Esophagus muscularis mucosa (tissue), 4 donors: ENCODE measurements at places on chromosomes 5 and 9. TPM values are rescaled to one million over a fixed set of nuclear protein-coding genes. Genes with fewer than 3 reads are reported as not detected.

LRRC19 gene
- not detected for total RNA-seq

STOM gene
- total RNA-seq, result 250 TPM

CLK4 gene
- total RNA-seq, result 16.7 TPM

DCP2 gene
- 26.7 TPM for total RNA-seq

TRIM36 gene
- 2.6 TPM for total RNA-seq

PDZD2 gene
- 12.9 TPM for total RNA-seq

CNTNAP3 gene
- 57.0 TPM for total RNA-seq

CDKN2A gene
- total RNA-seq, result 3.1 TPM

CDC20B gene
- total RNA-seq, result not detected

NR5A1 gene
- not detected for total RNA-seq

CARD9 gene
- total RNA-seq, result 1.7 TPM

GZMA gene
- total RNA-seq, result 0.42 TPM

MARCOL gene
- not detected for total RNA-seq

OR1Q1 gene
- not detected for total RNA-seq

- no peak overlapping the region for H3K27ac ChIP-seq
- H3K4me1 ChIP-seq, result no peaks in the 10 kb centered on the region
- no peak for DNase-seq
- no peaks in the 10 kb centered on the region for H3K36me3 ChIP-seq
These were observed 1974.1 kb upstream of the NUDT12 start for GRCh38 chr5:105536675-105537074.

DNA sequence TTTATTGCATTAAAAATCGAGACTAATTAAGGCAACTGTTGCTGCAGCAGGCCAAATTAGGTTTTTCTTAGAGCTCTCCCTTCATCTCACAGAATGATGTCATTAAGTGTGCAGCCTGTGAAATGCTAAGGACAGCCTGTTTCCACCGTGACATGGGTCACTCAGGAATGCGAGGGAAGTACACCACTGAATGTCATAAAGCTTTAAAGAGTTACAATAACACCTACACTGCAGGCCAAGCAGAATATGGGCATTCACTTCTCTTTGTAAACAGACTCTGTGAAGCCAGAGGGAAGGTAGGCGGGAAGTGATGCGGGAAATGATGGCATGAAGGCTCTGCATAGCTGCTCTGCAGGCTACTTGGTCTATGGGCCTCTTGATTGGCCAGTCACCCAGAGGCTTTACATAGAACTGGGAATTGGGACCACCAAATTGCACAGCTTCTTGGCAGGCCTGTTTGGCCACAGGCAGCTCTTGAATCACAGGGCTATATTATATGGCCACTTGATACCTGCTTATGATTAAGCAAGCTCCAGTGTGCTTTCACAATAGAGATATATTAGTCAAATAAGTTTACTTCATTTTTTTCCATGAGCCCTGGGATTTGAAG lies 28.4 kb upstream of the AOPEP start:
- no peaks in the 10 kb centered on the region for H3K4me1 ChIP-seq
- H3K36me3 ChIP-seq, result no peaks in the 10 kb centered on the region
- no peak overlapping the region for H3K4me3 ChIP-seq
- DNase-seq, result no peak
- no peak overlapping the region for H3K27ac ChIP-seq
- H3K27me3 ChIP-seq, result no peaks in the 10 kb centered on the region

- no peak overlapping the region for H3K4me3 ChIP-seq
- no peaks in the 10 kb centered on the region for H3K36me3 ChIP-seq
- no peaks in the 10 kb centered on the region for H3K27me3 ChIP-seq
These were observed 79.4 kb upstream of the SAP30L start for GRCh38 chr5:154366353-154366752.

DNA sequence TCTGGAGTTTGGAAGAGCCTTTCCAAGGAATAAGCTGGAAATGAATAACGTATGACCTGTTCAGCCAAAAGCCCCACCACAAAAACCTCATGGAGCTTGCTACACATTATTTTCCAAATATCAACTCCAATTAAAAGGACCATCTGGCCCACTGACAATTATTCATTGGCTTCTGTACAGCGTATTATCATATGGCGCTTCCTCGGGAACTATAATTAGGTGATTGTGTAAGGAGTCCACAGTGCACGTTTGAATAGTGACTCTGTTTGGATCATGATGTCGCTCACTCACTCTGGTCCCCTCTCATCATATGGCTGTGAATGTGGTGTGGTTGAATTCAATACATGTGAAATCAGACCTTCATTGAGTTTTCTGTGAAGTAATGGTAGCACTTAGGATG lies 52.1 kb downstream of the GDNF start:
- no peaks in the 10 kb centered on the region for H3K27me3 ChIP-seq
- peaks cover 6% of the 10 kb centered on the region for H3K4me1 ChIP-seq
- H3K4me3 ChIP-seq, result no peak overlapping the region
- no peak overlapping the region for H3K27ac ChIP-seq
- H3K36me3 ChIP-seq, result no peaks in the 10 kb centered on the region

GRCh38 chr5:55966284-55966683 lies 28.5 kb downstream of the IL6ST start:
- H3K27ac ChIP-seq, result no peak overlapping the region
- H3K27me3 ChIP-seq, result no peaks in the 10 kb centered on the region
- H3K4me1 ChIP-seq, result peaks cover 26% of the 10 kb centered on the region
- peaks cover 16% of the 10 kb centered on the region for H3K36me3 ChIP-seq
- no peak for DNase-seq

DNA sequence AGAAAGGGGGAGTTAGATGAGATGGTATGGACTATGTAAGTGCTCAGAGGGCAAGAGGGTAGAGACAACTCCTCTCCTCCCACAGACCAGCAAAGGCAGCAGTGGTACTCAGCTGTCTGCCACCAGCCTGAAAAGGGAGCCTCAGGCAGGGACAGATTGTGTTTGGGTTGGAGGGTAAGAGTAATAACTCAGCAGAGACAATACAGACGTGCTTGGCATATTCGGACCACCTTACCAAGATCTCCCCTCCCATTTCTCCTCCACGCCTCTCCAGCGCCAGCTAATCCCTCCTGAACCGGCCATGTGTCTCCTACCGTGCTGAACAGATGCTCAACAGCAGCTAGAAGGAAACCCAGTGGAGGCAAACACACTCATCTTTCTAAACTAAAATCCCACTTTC lies 180.8 kb downstream of the ASTN2 start:
- DNase-seq, result no peak
- H3K4me3 ChIP-seq, result no peak overlapping the region
- H3K27me3 ChIP-seq, result no peaks in the 10 kb centered on the region

GRCh38 chr9:19146441-19147024 lies 19.2 kb upstream of the PLIN2 start:
- no peaks in the 10 kb centered on the region for H3K27me3 ChIP-seq
- no peak overlapping the region for H3K4me3 ChIP-seq
- no peak overlapping the region for H3K27ac ChIP-seq
- DNase-seq, result no peak

- no peak overlapping the region for H3K4me3 ChIP-seq
- no peaks in the 10 kb centered on the region for H3K36me3 ChIP-seq
- no peaks in the 10 kb centered on the region for H3K4me1 ChIP-seq
- no peak for DNase-seq
These were observed 326.9 kb downstream of the SPOCK1 start for GRCh38 chr5:137172258-137172657.

- peak; percentile 96 for DNase-seq
- peak within 1 kb of the TSS; percentile 83 for H3K27ac ChIP-seq
- peak within 1 kb of the TSS; percentile 87 for H3K4me3 ChIP-seq
- no peaks in the 10 kb centered on the region for H3K27me3 ChIP-seq
These were observed at the start of gene MOCS2 for GRCh38 chr5:53109443-53110127. Gene MOCS2 (minus strand): TSS chr5:53109757. CDS start chr5:53107174, 2,583 bp downstream.

GRCh38 chr9:120619751-120620655 lies 40.0 kb upstream of the CDK5RAP2 start:
- DNase-seq, result no peak
- H3K36me3 ChIP-seq, result peaks cover 6% of the 10 kb centered on the region
- H3K27me3 ChIP-seq, result no peaks in the 10 kb centered on the region
- H3K27ac ChIP-seq, result no peak overlapping the region
- no peak overlapping the region for H3K4me3 ChIP-seq
- no peaks in the 10 kb centered on the region for H3K4me1 ChIP-seq

- no peak overlapping the region for H3K27ac ChIP-seq
- no peak for DNase-seq
These were observed 114.7 kb downstream of the TAF11L14 start for GRCh38 chr5:17748941-17749340.

- H3K36me3 ChIP-seq, result no peaks in the 10 kb centered on the region
- no peaks in the 10 kb centered on the region for H3K4me1 ChIP-seq
- no peak overlapping the region for H3K4me3 ChIP-seq
- H3K27ac ChIP-seq, result no peak overlapping the region
- DNase-seq, result no peak
These were observed 50.8 kb upstream of the TEX48 start for GRCh38 chr9:114732823-114733222.

DNA sequence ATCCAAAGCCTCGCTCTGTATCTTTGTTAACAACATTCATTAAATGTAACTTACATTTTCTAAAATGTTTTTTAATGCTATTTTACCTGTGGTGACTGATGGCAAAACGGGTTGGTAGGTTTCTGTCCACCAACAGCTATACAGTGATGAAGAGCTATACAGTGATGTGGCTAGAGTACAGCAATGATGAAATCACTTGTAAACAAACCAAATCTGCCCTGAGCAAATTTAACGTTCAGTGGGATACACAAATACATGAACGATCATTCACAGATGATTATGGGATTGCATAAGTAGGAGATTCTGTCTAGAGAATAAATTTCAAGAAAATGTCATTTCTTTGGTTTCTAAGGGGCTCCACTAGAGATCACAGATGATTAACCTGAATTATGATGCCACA lies 132.7 kb downstream of the MPDZ start:
- DNase-seq, result no peak
- no peaks in the 10 kb centered on the region for H3K27me3 ChIP-seq
- H3K4me3 ChIP-seq, result no peak overlapping the region
- no peaks in the 10 kb centered on the region for H3K4me1 ChIP-seq
- H3K27ac ChIP-seq, result no peak overlapping the region

- no peak for DNase-seq
- no peaks in the 10 kb centered on the region for H3K36me3 ChIP-seq
These were observed 85.2 kb downstream of the BASP1 start for GRCh38 chr5:17302604-17303003.

GRCh38 chr9:116653348-116654058 lies 33.6 kb upstream of the TRIM32 start:
- peak; percentile 53 for DNase-seq
- H3K27me3 ChIP-seq, result no peaks in the 10 kb centered on the region
- peak overlapping the region; percentile 10 for H3K27ac ChIP-seq

GRCh38 chr9:72044095-72044494 lies 16.3 kb downstream of the C9orf57 start:
- H3K4me3 ChIP-seq, result no peak overlapping the region
- H3K36me3 ChIP-seq, result no peaks in the 10 kb centered on the region
- no peak for DNase-seq
- no peak overlapping the region for H3K27ac ChIP-seq
- no peaks in the 10 kb centered on the region for H3K4me1 ChIP-seq

GRCh38 chr5:170408877-170409660 lies 19.9 kb upstream of the KCNMB1 start:
- peaks cover 30% of the 10 kb centered on the region for H3K4me1 ChIP-seq
- H3K4me3 ChIP-seq, result no peak overlapping the region
- H3K27ac ChIP-seq, result no peak overlapping the region
- no peak for DNase-seq
- no peaks in the 10 kb centered on the region for H3K27me3 ChIP-seq

- DNase-seq, result peak; percentile 89
- H3K36me3 ChIP-seq, result no peaks in the 10 kb centered on the region
- H3K27ac ChIP-seq, result no peak overlapping the region
- H3K27me3 ChIP-seq, result peaks cover 14% of the 10 kb centered on the region
These were observed 111.5 kb upstream of the FSTL4 start for GRCh38 chr5:133723651-133724366.

GRCh38 chr9:131627648-131628458 lies 82.5 kb downstream of the PRRT1B start:
- H3K27ac ChIP-seq, result no peak overlapping the region
- H3K4me1 ChIP-seq, result peaks cover 33% of the 10 kb centered on the region
- H3K36me3 ChIP-seq, result peaks cover 64% of the 10 kb centered on the region
- no peak overlapping the region for H3K4me3 ChIP-seq
- DNase-seq, result no peak

GRCh38 chr5:1268666-1269065 lies 26.2 kb downstream of the TERT start:
- no peaks in the 10 kb centered on the region for H3K4me1 ChIP-seq
- no peaks in the 10 kb centered on the region for H3K27me3 ChIP-seq
- no peak overlapping the region for H3K27ac ChIP-seq
- DNase-seq, result no peak
- no peaks in the 10 kb centered on the region for H3K36me3 ChIP-seq

GRCh38 chr5:170466988-170467707 lies 36.7 kb upstream of the KCNIP1 start:
- H3K36me3 ChIP-seq, result no peaks in the 10 kb centered on the region
- DNase-seq, result peak; percentile 79
- H3K27ac ChIP-seq, result no peak overlapping the region
- no peaks in the 10 kb centered on the region for H3K4me1 ChIP-seq

DNA sequence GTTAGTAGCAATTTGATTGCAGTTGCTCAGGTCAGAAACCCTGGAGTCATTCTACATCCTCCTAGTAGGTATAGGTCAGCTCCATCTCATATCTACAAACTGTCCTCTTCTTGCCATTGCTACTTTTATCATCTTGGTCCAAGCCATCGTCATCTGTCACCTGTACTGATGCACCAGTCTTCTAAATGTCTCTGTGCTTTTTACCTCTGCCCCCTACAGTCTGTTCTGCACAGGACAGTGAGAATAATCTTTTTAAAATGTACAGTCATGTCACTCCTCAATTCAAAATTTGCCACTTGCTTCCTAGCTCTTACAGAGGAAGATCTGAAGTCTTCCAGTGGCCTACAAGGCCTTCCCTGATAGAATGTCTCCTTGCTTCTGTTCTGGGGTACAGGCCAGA lies 6.8 kb downstream of the NNT start:
- H3K27ac ChIP-seq, result no peak overlapping the region
- no peaks in the 10 kb centered on the region for H3K27me3 ChIP-seq
- peaks cover under 1% of the 10 kb centered on the region for H3K4me1 ChIP-seq
- H3K4me3 ChIP-seq, result no peak overlapping the region
- no peak for DNase-seq

GRCh38 chr5:149799965-149800516 lies 69.9 kb downstream of the PPARGC1B start:
- DNase-seq, result no peak
- no peaks in the 10 kb centered on the region for H3K36me3 ChIP-seq
- H3K4me3 ChIP-seq, result no peak overlapping the region
- H3K4me1 ChIP-seq, result peaks cover 98% of the 10 kb centered on the region
- peak overlapping the region; percentile 92 for H3K27ac ChIP-seq

- no peak overlapping the region for H3K4me3 ChIP-seq
- H3K27me3 ChIP-seq, result no peaks in the 10 kb centered on the region
- no peak overlapping the region for H3K27ac ChIP-seq
- peaks cover 11% of the 10 kb centered on the region for H3K4me1 ChIP-seq
- no peaks in the 10 kb centered on the region for H3K36me3 ChIP-seq
These were observed 26.5 kb upstream of the KCNN2 start for GRCh38 chr5:114335391-114335790.

DNA sequence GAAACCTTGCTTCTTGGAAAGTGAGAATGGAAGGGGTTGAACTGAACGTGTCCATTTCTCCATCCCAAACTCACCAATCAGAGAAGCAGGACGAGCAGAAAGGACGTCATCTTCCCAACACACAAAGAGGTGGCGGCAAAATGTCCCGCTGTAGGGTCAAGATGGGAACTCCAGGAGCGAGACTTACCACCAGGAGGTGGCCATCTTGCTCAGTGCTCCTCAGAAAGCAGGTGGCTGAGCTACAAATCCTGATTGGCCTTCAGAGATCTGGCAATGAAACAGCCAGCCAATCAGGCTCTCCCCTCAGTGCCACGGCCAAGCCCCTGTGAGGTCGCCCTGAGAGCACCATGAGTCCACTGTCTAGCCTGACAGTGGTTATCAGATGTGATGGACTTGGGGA lies 259.0 kb downstream of the NDUFS4 start:
- no peak for DNase-seq
- no peaks in the 10 kb centered on the region for H3K27me3 ChIP-seq
- H3K4me1 ChIP-seq, result no peaks in the 10 kb centered on the region
